ENCODE measurements at places on chromosomes 2 and 18.

DNA sequence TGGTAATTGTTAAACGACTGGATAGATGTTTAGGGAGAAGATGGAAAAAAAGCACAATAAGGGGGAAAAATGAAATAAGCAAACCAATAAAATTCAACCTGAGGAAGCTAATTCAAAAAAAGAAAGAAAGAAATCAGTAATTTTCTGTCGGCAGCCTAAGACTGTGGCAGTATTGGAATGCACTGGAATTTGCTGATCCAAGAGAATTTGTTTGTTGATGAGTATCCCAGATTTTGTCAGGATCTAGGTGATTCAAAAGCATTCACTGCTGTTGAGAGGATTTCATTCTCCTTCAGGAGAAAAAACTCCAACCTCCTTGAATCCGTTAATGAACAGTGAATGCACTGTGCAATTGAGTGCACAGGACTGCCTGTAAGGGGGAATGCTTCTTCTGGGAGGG is 546.7 kb downstream of the CNTNAP5 start:
- DNase-seq = no peak

DNA sequence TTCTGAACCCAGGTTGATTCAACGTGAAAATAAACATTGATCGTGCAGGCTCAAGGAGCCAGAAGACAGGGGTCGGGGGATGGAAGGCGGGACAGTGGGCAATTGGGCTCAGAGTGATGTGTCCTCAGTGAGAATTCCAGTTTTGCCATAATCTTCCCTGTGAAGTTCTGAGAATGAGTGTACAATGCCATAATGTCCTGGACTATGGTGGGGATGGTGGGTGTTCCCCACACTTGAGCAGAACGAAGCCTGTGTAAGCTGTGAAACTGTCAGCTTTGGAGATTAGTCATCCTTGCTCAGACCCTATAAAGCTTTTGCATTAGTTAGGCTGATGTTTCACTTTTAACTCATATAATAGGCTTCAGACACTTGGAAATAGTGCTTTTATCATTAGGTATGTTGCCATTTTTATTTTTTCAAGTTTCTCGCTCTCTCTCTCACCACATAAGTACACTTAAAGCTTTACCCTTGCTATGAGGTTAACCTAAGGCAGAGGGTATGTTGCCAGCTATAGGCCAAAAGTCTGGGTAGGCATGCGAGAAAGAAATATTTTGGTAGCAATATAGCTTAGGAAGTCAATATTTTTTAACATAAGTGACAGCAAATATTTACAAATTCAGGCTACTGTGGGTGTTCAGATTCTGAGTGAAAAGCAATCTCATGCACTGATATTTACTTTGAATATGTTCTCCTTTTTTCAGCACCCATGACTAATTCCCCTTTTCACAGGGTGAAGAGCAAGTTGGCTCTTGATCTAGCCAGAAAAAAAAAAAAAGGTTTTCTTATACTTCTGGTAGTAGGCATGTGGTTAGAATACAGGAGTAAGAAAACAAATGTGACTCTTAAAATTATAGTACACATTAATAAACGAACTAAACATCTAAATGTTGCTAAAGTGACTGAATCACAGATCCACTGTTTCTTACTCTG is 47.2 kb downstream of the CDC42EP3 start:
- DNase-seq = no peak

DNA sequence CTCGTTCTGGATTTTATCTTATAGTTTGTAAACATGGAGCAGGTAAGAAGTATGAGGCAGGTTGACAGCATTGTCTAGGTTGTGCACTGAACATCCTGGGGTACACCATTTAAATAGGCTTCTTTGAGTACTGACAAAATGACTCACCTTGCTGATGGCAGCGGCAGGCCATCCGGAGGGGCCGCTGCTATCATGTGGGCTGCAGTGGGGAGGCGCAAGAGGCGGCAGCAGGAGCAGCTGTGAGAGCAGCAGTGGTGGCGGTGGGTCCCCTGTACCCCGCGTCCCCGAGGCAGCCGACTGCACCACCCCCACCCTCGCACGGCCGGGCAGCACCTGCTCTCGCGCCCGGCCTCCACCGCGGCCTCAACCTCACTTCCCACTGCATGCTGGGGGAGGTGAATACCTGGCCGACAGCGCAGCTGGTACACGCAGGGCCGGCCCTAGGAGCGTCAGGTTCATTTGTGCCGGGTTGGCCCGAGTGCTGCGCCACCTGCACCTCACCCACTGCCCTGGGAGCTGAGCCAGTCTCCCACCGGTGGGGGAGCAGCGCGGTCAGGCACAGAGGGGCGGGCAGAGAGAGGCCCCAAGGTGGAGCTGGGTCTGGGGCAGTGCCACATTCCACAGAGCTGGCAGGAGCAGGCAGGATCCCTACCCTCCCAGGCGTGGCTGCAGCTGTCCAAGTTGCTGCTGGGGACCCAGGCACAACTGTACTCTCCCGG is 154.5 kb upstream of the RBMS1 start:
- no peak for DNase-seq

- DNase-seq = no peak
These were observed 52.9 kb downstream of the CRACDL start for GRCh38 chr2:98882971-98883779.

GRCh38 chr18:59834267-59834666 is 65.5 kb upstream of the PMAIP1 start:
- DNase-seq = no peak
